Pancreas (tissue), 10 donors: ENCODE measurements at places on chromosomes 11 and 22. TPM values are rescaled to one million over a fixed set of nuclear protein-coding genes. Genes with fewer than 3 reads are reported as not detected.

OR51B2 gene
- total RNA-seq: not detected

GRCh38 chr11:70733327-70734325 lies 335.3 kb downstream of the CTTN start:
- H3K27me3 ChIP-seq: no peaks in the 10 kb centered on the region
- no peaks in the 10 kb centered on the region for H3K36me3 ChIP-seq
- no peak overlapping the region for H3K4me3 ChIP-seq

DNA sequence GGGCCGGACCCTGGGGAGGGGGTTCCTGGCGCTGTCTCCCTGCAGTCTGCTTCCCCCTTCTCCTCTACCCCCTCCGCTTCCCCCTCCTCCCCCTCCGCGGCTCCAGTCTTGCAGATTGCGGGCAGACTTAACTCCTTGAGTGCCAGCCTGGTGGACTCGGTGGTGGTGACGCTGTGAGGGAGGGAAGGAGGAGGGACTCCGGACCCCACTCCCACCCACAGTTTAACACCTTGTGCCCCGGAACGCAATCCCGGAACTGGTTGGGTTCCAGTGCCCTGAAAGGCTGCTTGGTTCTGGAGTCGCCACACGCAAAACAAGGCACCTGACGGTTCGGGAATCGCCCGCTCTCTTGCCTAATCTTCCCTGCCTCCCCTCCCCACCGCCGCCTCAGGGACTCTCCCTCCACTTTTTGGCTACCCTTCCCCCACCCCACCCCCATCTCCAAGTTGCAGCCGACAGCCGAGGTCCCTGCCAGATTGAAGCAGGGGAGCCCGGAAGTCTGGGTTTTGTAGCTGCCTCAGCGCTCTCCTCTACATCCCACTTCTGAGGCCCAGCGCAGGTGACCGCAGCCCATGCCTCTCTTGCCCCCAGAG lies 3.9 kb upstream of the BCL9L start:
- peak overlapping the region; percentile 99 for H3K27ac ChIP-seq
- peak overlapping the region; percentile 70 for H3K4me3 ChIP-seq

- H3K27me3 ChIP-seq: no peaks in the 10 kb centered on the region
- no peak for DNase-seq
- no peak overlapping the region for H3K27ac ChIP-seq
- no peaks in the 10 kb centered on the region for H3K4me1 ChIP-seq
- H3K4me3 ChIP-seq: no peak overlapping the region
- no peaks in the 10 kb centered on the region for H3K36me3 ChIP-seq
Observed at GRCh38 chr22:44860311-44860710, 107.9 kb downstream of the ARHGAP8 start.
